ENCODE measurements at places on chromosomes 4 and X.

GRCh38 chr4:140151699-140152012, 2.3 kb downstream of the MAML3 start:
- no peak for DNase-seq

- no peak for DNase-seq
Measured at GRCh38 chr4:111214371-111214770, 591.5 kb upstream of the PITX2 start.

GRCh38 chrX:118745570-118745969, 18.2 kb downstream of the IL13RA1 start:
- no peak for DNase-seq

- no peak for DNase-seq
Measured at GRCh38 chrX:15505101-15505500, 4.5 kb downstream of the BMX start.

Measured in cortex of kidney (tissue), 1 donor.